PC-3 (cell line): ENCODE measurements at places on chromosomes 1 and 21. TPM values are rescaled to one million over a fixed set of nuclear protein-coding genes. Genes with fewer than 3 reads are reported as not detected.

The LINGO4 gene
- not detected in 2 replicates for total RNA-seq

DNA sequence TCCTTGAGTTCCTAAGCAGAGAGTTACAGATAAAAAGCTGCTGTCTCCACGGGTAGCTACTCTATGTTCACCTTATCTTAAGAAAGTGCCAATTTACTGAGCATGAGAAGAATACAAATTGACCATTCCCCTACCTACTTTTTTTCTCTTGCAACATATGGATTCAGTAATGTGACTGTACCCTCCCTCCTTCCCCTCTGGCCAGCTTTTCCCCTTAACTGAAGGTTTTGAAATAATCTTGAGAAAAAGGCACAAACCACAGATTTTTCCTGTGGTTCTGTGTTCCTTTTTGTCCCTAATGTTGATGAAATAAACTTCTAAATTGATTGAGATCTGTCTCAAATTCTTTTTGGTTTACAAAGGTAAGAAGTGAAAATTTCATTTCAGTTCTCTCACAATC, 2.6 kb upstream of the CD2 start:
- H3K27me3 ChIP-seq: no peaks in the 10 kb centered on the region
- no peaks in the 10 kb centered on the region for H3K36me3 ChIP-seq
- no peak for DNase-seq
- H3K4me1 ChIP-seq: no peaks in the 10 kb centered on the region
- H3K27ac ChIP-seq: no peak overlapping the region

DNA sequence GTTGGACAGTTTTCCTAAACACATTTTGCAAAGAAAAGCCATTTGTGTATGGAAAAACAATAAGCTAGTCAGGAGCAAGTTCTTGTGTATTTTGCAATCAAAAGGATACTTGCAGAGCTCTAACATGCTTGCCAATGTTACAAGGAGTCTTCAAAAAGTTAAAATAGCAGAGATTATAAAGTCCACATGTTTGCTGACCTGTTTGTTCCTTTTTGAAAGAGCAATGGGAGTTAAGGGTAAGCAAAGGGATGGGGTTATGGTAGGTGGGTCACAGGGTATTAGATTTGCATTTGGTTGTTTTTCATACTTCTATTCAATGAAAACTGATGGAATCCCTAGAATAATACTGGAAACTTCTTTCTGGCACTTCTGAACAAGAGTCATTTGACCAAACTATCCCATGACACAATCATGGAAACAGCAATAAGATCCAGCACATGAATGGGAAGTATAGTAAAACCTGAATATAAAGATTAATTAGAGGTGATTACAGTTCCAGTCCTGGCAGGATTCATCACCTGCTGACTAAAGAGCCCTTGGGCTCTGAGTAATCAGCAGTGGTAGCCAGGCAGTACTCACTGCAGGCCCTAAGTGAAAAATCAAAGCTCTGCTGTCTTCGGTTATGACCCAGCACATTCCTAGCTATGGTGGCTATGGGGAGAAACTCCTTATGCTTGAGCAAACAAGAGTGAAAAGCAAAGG, 27.1 kb upstream of the ZC3H11B start:
- peaks cover 25% of the 10 kb centered on the region for H3K4me1 ChIP-seq
- no peaks in the 10 kb centered on the region for H3K27me3 ChIP-seq
- H3K36me3 ChIP-seq: no peaks in the 10 kb centered on the region

DNA sequence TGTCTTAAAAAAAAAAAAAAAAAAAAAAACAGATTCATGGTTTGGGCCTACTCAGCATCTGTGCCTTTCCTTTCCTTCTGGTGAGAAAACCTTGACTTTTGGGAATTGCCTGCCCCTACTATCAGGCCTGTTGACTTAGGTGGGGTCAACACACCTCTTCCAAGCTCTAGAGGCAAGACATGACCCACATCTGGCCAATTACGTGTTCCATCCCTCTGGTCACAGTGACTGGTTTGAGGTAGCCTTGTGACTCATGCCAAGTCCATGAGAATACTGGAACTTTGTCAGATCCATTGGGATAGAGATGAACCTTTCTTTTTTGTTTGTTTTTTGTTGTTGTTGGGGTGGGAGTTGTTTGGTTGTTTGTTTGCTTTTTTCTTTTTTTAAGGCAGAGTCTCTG, 37.3 kb upstream of the KHDRBS1 start:
- no peaks in the 10 kb centered on the region for H3K4me1 ChIP-seq
- no peak overlapping the region for H3K27ac ChIP-seq
- no peaks in the 10 kb centered on the region for H3K36me3 ChIP-seq
- H3K27me3 ChIP-seq: no peaks in the 10 kb centered on the region

GRCh38 chr1:231311720-231312431, 25.8 kb downstream of the EXOC8 start:
- no peaks in the 10 kb centered on the region for H3K27me3 ChIP-seq
- H3K36me3 ChIP-seq: no peaks in the 10 kb centered on the region
- H3K4me1 ChIP-seq: no peaks in the 10 kb centered on the region
- no peak overlapping the region for H3K4me3 ChIP-seq
- H3K27ac ChIP-seq: no peak overlapping the region
- DNase-seq: no peak

DNA sequence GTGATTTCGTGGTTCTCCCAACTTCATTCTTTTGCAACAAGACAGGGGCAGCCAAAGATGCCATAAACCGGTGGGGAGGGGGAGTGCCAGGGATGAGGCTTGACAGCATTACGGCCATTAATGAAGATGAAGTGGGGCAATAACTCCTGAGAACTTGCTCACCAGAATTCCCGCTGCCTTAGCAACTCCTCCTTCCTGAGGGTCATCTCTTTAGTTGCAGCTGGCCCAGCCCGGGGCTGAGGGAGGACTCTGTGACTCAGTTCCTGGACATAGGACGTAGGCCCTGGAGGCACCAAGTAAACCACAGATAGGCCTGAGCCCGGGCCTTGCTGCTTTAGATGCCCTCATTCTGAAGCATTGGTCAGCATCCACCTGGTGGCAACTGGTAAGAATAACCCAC, 330.2 kb downstream of the RRAGC start:
- H3K27me3 ChIP-seq: peaks cover 49% of the 10 kb centered on the region
- no peaks in the 10 kb centered on the region for H3K4me1 ChIP-seq
- no peak overlapping the region for H3K27ac ChIP-seq
- H3K36me3 ChIP-seq: no peaks in the 10 kb centered on the region

GRCh38 chr1:204313675-204314074, 46.1 kb downstream of the PLEKHA6 start:
- H3K27me3 ChIP-seq: no peaks in the 10 kb centered on the region
- no peak overlapping the region for H3K27ac ChIP-seq
- peaks cover 10% of the 10 kb centered on the region for H3K4me1 ChIP-seq
- DNase-seq: no peak

- H3K4me3 ChIP-seq: peak overlapping the region; percentile 84
- no peak overlapping the region for H3K27ac ChIP-seq
- H3K36me3 ChIP-seq: no peaks in the 10 kb centered on the region
- H3K4me1 ChIP-seq: peaks cover 12% of the 10 kb centered on the region; the same call in 1 of the 2 replicates
Measured at GRCh38 chr1:54764922-54765561, 719 bp upstream of the PARS2 start.

DNA sequence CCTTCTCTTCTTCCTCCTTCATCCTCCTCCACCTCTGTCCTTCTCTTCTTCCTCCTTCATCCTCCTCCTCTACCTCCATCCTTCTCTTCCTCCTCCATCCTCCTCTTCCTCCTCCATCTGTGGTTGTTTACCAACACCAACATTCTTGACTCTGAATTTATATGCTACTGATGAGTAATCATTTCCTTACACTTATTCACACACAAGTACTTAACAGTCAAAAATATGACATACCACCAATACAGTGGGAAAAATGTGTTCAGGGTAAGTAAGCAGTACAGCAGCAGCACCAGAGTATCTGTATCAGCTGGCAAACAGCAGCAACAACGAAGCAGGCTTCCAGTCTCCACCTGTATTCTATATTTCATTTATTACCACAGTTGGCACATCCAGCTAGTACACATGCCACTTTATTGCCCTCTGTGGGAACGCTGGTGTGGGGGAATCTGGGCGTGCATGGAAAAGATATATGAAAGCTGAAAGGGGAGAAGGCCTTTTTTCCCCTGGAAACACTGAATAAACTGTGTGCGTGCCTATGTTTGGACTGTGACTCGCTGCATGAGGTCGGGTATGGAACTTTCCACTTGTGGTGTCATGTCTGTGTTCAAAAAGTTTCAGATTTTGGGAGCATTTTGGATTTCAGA, 16.0 kb downstream of the ADSS2 start:
- no peaks in the 10 kb centered on the region for H3K27me3 ChIP-seq
- H3K4me1 ChIP-seq: peaks cover 37% of the 10 kb centered on the region
- H3K36me3 ChIP-seq: peaks cover 17% of the 10 kb centered on the region; the same call in 1 of the 2 replicates
- H3K4me3 ChIP-seq: peak overlapping the region; percentile 13; the same call in 1 of the 2 replicates
- H3K27ac ChIP-seq: peak overlapping the region; percentile 86
- DNase-seq: peak; percentile 81

- no peak overlapping the region for H3K27ac ChIP-seq
- H3K4me3 ChIP-seq: no peak overlapping the region
- H3K27me3 ChIP-seq: no peaks in the 10 kb centered on the region
- H3K4me1 ChIP-seq: peaks cover 40% of the 10 kb centered on the region
Measured at GRCh38 chr1:219179293-219179692, 5.6 kb downstream of the LYPLAL1 start.

- H3K27me3 ChIP-seq: peaks cover 42% of the 10 kb centered on the region
- no peaks in the 10 kb centered on the region for H3K36me3 ChIP-seq
- no peak overlapping the region for H3K4me3 ChIP-seq
- no peaks in the 10 kb centered on the region for H3K4me1 ChIP-seq
Measured at GRCh38 chr1:29363536-29363935, 127.2 kb downstream of the PTPRU start.

DNA sequence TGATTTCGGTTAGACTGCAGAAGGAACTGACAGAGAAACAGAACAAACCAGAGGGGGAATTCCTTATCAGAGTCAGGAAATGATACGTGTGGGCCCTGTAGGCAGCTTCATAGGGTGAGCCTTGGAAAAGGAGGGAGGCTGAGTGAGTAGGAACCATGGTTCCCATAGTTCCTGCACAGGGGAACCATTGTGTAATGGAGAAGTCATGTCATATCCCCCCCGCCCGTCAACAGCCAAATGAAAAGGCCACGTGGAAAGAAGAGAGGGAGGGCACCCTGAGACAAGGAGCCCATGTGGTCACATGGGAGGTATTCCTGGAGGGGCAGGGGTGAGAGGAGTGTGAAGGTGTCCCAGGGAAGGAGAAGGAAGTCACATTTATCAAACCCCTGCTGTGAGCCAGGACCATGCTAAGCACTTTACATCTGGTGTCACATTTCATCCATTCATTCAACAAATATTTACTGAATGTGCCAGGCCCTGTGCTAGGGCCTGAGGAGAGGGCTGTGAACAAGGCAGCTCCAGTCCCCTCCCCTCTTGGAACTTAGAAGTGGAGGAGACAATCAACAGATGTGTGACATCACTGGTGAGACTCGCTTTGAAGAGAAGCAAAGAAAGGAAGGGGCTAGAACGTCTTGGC, 15.7 kb upstream of the FGR start:
- H3K4me3 ChIP-seq: no peak overlapping the region
- no peaks in the 10 kb centered on the region for H3K36me3 ChIP-seq
- peak; percentile 44 for DNase-seq
- peaks cover 8% of the 10 kb centered on the region for H3K4me1 ChIP-seq
- no peaks in the 10 kb centered on the region for H3K27me3 ChIP-seq

GRCh38 chr1:56268519-56269140, 310.7 kb downstream of the PLPP3 start:
- H3K4me1 ChIP-seq: no peaks in the 10 kb centered on the region
- no peaks in the 10 kb centered on the region for H3K36me3 ChIP-seq
- H3K4me3 ChIP-seq: no peak overlapping the region
- H3K27ac ChIP-seq: no peak overlapping the region
- H3K27me3 ChIP-seq: no peaks in the 10 kb centered on the region
- no peak for DNase-seq

The CACNA1S gene
- total RNA-seq: not detected in 2 replicates

GRCh38 chr1:218495931-218496330, 150.8 kb downstream of the TGFB2 start:
- H3K4me1 ChIP-seq: peaks cover 69% of the 10 kb centered on the region
- peak; percentile 34 for DNase-seq
- no peak overlapping the region for H3K4me3 ChIP-seq
- peak overlapping the region; percentile 52 for H3K27ac ChIP-seq

- no peaks in the 10 kb centered on the region for H3K36me3 ChIP-seq
- no peak for DNase-seq
- H3K27ac ChIP-seq: no peak overlapping the region
- H3K27me3 ChIP-seq: no peaks in the 10 kb centered on the region
- no peak overlapping the region for H3K4me3 ChIP-seq
Measured at GRCh38 chr1:27220096-27220495, 14.3 kb upstream of the WDTC1 start.

DNA sequence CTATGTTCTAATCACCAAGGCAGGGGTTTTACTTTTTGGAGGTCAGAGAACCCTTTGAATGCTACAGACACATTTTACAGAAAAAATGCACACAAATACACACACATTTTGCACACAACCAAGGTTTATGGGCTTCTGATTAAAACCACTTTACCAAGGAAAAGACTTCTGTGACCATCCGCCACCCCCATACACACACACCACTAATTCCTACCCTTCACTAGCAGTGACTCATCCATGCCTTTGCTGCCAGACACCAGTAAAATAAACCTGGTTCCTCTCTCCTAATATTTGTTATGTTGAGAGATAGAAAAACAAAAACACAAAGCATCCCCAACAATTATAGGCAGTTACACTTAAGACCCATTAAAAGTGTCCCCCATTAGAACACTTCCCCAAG, 12.9 kb downstream of the PIGM start:
- H3K36me3 ChIP-seq: no peaks in the 10 kb centered on the region
- H3K27ac ChIP-seq: no peak overlapping the region
- no peak overlapping the region for H3K4me3 ChIP-seq
- peaks cover 25% of the 10 kb centered on the region for H3K4me1 ChIP-seq
